ENCODE measurements at places on chromosomes 2 and 18.

GRCh38 chr18:13374468-13375301 is 156.1 kb downstream of the LDLRAD4 start:
- no peak for DNase-seq

GRCh38 chr2:223262946-223263345 is 211.0 kb downstream of the KCNE4 start:
- DNase-seq, result no peak

- DNase-seq, result no peak
Measured at GRCh38 chr18:22564036-22564435, 146.3 kb upstream of the CTAGE1 start.

DNA sequence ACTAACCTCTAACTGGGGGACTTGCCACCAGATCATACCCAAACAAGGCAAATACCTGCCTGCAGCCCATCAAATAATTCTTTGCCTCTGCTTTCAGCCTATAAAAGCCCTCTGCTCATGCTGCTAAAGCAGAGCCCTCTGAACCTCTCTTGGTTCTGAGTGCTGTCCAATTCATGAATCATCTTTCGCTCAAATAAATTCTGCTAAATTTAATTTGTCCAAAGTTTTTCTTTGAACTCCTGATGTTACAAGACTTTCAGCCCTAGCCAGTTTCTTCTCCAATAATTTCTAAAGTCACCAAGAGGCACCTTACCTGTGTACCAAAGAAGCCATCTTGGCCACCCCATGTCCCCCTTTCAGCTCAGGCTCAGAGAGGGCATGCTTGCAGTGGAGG is 72.0 kb downstream of the MRO start:
- DNase-seq, result no peak

DNA sequence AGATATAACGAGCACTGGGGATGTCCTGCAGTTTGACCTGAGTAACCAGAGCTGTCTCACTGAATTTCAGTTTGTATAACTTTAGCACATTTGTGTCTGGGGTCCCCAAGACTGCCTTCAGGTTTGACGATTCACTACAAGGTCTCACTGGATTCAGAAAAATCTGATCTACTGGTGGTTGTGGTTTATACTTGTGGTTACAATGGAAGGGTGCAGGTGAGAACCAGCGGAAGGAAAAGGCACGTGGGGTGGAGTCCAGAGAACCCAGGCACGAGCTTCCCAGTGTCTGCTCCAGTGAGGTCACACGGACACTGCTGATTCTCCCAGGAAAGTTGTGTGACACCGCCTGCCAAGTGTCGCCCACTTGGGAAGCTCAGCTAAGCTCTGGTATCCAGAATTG is 126.0 kb downstream of the ZNF236 start:
- DNase-seq, result no peak

GRCh38 chr18:2847317-2848246 is 776 bp downstream of the EMILIN2 start:
- DNase-seq, result no peak

- DNase-seq, result no peak
Measured at GRCh38 chr18:42177390-42177789, 222.4 kb downstream of the PIK3C3 start.

- DNase-seq, result no peak
Measured at GRCh38 chr2:44745922-44746766, 195.4 kb upstream of the SIX3 start.

DNA sequence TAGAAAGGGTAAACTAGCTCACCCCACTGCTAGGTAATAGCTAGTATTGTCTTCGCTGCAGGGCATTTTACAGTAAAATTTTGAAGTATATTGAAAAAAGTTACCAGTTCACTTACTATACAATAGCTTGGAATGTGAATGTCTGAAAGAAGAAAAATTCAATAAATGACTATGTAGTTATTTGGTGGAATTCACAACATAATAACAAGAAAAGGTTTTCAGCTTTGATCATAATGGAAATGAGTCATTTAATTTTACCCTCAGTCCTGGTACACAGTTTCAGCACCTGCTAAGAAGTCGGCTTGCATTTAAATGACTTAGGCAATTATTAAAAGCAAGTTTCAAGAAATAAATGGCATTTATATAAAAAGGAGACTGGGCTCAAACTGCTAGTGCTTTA is 90.4 kb downstream of the NUP35 start:
- DNase-seq, result no peak

DNA sequence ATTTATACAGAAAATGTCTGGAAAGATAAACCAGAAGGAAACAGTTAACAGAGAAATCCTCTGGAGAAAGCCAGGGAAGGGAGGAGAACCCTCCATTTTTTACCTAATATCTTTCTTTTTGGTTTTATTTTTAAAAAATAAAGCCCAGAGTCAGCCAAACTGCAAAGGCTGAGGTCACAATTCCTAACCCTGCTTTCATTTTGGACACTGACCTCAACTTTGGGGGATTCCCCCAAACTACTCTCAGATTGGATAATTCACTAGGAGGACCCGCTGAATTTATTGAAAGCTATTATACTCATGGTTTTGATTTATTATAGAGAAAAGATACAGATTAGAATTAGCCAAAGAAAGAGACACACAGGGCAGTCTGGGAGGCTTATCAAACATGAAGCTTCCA is 93.3 kb upstream of the SP3 start:
- DNase-seq, result no peak

- no peak for DNase-seq
Measured at GRCh38 chr18:78878335-78878734, 101.3 kb upstream of the SALL3 start.

DNA sequence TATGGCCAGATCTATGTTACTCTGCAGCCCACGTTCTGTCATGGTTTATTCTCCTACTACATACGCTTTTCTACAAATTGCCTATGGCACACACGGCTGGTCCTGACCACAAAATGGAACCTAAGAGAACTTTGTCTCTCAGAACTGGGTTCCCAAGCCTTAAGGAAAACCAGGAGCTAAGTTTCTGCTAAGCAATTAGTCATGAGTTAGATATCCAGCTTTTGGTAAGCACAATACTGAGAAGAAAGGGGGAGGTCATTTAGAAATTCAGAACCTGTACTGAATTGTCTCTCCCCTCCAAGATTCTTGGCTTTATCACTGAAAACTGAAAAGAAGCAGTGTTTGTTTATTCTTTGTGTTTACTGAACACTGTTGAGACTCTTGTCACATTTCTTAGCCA is 283.5 kb upstream of the TANK start:
- no peak for DNase-seq

- DNase-seq, result no peak
Measured at GRCh38 chr2:240833724-240834285, 13.8 kb upstream of the KIF1A start.

DNA sequence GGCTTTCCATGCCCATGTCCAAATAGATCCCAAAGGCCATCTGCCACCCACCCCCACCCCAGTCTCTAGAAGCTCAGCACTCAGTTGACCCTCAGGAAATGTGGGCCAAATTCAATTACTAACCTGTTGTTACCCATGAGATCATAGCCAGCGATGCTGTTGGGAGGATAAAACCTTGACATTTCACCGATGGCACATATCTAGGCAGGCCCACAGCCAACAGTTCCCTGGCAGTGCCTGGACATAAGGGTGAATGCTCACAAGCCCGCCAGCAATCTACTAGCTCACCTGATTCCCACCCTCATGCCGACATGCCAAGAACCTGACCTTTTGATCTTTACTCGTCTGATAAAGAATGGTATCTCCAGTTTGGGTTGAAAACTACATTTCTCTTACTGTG is 11.8 kb upstream of the ACOXL start:
- no peak for DNase-seq

DNA sequence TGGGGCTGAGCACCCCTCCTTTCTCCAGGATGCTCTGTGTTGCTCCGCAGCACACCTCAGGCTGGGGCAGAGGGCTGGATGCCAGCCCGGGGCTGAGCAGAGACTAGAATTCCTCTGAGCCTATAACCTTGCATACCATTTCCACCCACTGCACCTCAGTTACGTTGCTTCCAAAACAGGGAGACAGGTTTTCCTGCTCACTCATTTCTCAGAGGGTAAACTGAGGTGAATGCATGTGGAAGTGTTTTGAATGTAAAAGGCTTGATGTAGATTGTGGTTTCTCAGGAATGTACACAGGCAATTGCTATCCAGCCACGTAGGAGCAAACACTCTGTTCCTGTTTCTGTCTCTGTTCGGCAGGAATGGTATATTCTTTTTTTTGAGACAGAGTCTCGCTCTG is 45.3 kb downstream of the EDAR start:
- DNase-seq, result no peak

DNA sequence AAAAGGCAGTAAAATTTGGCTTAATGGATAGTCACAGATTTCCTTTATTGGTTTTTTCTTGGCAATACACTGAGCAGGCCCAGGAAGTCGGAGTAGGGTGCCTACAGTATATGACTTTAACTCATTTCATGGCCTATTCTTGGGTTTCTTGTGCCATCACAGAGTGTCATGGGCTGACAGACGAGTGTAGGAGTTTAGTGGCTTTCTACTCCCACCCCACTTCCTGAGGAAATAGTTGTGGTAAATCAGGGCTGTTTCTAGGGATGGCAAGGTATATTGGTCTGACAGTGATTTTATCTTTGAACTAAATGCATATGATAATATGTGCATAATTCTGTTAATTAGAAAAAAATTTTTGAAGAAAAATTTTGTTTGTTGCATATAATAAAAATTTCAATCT is 100.1 kb downstream of the PLCL1 start:
- DNase-seq, result no peak

DNA sequence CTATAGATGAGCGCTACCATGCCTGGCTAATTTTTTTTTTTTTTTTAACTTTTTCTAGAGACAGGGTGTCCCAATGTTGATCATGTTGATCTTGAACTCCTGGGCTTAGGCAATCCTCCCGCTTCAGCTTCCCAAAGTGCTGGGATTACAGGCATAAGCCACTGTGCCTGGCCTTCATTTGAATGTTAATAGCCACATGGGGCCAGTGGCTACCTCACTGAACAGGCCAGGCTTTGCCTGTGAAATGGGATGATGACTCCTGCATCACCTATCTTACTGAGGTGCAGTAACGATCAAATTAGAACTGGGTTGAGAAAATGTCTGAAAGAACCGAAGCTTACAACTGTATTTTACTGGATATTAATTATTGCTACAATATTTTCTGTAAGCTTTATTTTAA is 278.7 kb downstream of the TCF4 start:
- DNase-seq, result no peak

DNA sequence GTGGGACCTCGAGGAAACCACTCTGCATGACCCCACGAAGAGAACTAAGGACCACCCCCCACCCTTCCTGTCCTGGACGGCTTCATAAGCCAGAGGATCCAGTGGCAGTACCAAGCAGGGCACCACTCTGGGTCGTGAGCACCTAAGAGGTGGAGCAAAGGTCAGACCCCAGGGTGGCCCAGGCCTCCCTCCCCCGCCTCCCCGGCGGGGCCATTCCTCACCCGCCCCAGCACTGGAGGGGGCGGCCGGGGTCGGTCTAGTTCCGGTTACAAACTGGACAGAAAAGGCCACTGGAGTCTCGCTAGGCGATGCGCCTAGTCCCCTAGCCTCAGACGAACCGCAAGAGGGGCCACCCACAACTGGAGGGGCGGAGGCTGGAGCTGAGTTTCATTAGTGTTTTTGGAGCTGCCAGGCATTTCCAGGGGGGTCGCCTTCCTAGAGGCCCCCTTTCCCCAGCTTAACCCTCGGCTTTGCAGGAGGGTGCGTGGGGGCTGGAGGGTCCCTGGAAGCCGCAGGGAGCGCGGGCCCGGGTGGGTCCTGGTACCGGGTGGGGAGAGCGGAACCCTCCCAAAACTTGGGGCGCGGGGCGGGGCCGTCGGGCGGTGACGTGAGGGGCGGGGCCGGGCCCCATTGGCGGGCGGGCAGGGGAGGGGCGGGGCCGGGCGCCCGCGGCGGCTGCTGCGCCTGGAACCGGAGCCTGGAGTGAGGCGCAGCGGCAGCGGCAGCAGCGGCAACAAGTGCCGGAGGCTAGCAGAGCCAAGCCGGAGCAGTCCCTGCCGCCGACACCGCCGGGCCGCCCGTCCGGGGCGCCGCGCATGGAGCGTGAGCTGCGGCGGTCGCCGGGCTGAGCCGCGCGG is at the start of gene B3GNT2:
TSS of gene B3GNT2 (plus strand) at position 695 of the 857 bp plus-strand sequence. CDS start 26,106 bp downstream, outside the sequence.
- no peak for DNase-seq

- DNase-seq, result no peak
Measured at GRCh38 chr18:64993695-64994094, 757.1 kb upstream of the CDH7 start.

DNA sequence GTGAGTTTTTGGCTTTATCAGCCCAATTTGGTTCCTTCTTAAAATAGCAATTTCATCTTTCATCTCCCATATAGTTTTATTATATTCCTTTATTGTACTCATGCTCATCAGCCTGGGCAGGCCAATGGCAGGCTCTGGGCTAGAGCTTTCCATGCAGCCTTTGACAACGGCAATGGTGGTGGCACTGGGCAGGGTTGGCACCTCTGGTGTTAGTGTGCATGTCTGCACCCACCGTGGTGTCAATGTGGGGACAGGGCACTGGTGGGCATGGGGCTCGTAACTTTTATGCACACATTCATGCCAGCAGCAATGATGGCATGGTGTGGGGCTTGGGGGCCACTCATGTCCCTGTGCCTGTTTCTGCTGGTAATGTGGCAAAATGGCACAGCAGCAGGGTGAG is 1305.4 kb downstream of the DSC3 start:
- DNase-seq, result no peak

- DNase-seq, result no peak
Measured at GRCh38 chr2:36570416-36570815, 27.6 kb downstream of the FEZ2 start.

DNA sequence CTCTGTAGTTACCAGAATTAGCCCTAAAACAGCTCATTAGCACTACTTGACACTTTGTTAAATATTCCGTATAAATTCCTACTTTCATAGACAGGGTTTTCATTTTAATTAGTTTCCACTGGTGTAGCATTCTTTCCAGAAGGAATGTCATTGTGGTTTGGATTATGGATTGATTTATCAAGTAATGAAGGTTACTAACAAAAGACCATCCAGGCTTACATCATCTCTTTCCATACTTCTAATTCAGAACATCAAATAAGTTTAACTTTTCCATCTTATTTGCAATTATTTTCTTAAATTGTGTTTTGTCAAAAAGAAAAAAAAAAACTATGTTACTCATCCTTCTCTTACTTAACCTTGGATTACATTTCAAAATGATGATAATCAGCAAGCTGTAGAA is 231.8 kb upstream of the SPOPL start:
- no peak for DNase-seq

DNA sequence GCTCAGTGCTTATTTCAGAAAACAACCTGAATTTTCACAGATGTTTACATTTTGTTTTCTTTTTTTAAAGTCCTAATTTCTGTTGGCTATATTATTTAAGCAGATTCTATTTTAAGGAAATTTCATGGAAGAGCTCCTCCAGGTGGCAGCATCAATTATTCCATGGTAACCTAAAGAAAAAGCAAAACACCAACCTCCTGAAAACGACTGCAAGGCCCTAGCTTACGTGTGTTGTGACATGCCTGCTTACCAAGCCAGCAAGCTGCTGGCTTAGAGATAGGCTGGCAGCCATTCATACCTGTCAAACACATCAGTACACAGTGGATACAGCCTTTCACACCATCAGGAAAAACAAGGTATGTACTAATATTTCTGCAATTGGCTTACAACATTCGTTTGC is 64.9 kb downstream of the LPIN2 start:
- DNase-seq, result no peak

- no peak for DNase-seq
Measured at GRCh38 chr2:215280326-215280725, 31.5 kb upstream of the ATIC start.

All from HS-5 (cell line).